NCI-H460 (cell line): ENCODE measurements at places on chromosomes 4 and X. TPM values are rescaled to one million over a fixed set of nuclear protein-coding genes. Genes with fewer than 3 reads are reported as not detected.

GRCh38 chrX:104679175-104679574 lies 113.2 kb downstream of the IL1RAPL2 start:
- DNase-seq, result no peak

DNA sequence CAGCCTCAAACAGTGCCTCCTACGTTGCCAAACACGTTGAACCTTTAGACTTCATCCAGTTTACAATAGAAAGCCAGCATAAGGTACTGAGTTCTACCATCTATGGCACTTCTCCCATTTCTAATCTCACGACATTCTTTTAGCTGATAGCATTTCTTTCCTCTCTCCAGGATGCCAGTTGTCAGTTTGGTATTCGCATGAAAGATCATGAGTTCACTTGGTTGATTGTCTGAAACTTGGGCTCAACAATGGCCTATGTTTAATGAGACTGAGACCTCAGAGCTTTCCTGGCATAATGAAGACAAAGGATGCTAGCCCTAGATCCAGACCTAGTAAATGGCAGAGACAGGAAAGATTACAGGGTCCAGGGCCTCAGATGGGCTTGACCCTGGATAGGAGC lies 69.2 kb upstream of the SPRY1 start:
- DNase-seq, result no peak

DNA sequence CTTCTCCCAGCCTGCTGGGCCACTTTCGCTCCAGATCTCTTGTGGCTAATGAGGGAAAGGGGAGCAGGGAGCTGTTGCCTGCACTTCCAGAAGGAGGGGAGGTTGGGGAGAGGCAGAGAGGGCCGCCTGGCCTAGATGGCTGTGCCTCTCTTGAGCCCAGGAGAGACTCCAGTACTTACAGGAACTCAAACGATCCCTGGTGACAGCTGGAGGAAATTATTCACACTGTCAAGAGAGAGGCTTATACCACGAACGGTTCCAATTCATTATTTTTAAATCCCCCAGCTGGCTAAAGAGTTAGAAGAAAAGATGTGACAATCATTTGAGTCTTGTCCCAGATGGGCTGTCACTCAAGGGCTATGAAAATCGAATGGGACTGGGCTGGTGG lies 96.1 kb downstream of the PHKA2 start:
- DNase-seq, result no peak

Gene PDE5A
- 0.17 and 0.59 TPM in 2 replicates for total RNA-seq

GRCh38 chr4:185914583-185915199 lies 102.7 kb upstream of the SORBS2 start:
- no peak for DNase-seq

GRCh38 chrX:10178866-10179463 lies 22.2 kb downstream of the CLCN4 start:
- no peak for DNase-seq

DNA sequence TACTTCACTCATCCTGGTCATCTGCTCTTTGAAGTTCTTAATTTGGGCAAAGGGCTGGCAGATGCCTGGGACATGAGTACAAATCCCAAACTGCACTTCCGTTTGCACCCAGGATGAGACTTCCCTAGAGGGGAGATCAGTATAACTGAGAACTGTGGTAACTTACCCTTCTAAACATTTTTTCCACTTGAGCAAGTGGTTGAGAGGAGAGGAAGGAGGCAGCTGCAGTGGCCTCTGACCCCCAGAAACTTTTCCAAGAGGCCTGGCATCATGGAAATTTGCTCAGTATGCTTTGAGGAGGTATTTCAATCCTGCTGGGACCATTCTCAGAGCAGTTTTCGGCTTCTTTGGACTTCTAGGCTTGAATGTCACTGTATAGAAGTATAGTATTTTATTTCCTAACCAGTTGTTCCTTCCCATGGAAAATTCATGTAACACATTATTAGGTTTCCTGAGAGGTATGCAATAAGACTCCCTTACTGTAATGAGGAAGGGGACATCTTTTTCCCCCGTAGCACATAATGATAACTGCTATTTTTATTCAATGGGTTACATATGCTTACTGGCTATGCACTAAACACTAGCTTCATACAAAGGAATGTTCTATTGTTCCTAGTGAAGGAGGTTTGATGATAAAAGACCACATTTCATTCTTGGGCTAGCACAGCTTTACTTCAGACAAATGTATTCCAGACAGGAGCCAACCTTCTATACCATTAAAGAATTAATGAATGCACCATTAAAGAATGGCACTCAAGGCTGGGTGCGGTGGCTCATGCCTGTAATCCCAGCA lies 129.3 kb downstream of the SHROOM3 start:
- no peak for DNase-seq

Gene ANXA10
- total RNA-seq, result 1.8 and 2.5 TPM in 2 replicates

- DNase-seq, result no peak
These were observed 115.0 kb upstream of the KCNIP4 start for GRCh38 chr4:22063613-22064012.

DNA sequence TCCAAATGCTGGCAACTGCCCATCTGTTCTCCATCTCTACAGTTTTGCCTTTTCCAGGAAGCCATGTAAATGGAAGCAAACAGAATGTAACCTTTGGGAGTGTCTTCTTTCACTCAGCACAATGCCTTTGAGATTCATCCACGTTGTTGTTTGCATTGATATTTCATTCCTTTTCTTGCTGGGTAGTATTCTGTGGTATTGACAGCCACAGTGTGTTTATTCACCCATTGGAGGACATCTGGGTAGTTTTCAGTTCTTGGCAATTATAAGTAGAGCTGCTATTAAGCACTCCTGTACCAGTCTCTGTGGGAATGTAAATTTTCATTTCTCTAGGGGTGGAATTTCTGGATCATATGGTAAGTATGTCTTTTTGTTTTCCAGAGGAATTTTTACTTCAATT lies 194.3 kb upstream of the RPS6KA3 start:
- no peak for DNase-seq

DNA sequence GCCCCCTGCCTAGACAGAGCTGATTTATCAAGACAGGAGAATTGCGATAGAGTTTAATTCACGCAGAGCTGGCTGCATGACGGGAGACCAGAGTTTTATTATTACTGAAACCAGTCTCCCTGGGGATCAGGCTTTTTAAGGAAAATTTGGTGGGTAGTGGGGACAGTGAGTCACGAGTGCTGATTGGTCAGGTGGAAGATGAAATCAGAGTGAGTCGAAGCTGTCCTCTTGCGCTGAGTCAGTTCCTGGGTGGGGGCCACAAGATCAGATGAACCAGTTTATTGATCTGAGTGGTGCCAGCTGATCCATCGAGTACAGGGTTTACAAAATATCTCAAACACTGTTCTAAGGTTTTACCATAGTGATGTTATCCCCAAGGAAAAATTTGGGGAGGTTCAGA lies 36.6 kb downstream of the MYOZ2 start:
- no peak for DNase-seq
